NCI-H187 treated with DMSO at 0.1 percent for 48 hours (cell line): ENCODE measurements at places on chromosomes 6 and 20.

GRCh38 chr20:19693508-19693907 lies 64.5 kb upstream of the RIN2 start:
- DNase-seq = no peak

DNA sequence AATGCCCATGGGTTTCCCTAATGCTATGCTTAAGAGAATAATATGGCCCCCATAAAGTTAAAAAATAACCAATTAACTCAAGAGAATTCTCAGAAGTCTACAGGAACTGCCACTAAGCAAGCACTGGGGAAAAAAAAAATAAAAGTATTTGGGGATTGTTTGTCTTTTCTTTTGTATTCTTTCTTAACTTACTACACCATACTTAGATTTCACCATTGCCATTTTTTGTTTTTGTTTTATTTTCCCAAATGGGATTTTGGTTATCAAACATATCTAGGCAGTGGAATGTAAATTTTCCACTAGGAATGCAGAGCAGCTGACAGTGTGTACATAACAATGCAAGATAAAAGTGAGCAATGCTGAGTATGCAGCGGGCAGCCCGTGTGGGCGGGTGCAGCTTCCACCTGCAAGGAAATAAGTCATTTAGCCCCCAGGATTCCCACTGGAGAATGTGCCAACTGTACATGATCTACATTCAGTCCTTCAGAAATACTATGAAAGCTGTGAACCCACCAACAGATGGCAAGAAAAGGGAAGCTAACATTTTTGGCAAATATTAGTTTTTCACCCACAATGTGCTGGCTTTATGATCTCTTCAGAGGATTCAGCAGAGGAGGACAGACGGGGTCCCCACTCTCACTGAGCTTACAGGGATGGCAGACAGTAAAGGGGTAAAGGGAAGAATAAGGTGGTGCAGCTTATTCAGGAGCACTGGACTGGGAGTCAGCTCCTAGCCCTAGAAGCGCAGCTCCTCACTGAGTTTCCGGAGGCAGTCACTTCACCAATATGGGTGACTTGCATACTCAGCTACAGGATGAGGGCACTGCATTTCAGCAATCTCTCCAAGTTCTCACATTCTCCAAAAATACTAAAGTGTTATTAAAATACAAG lies 44.4 kb downstream of the DCDC2 start:
- no peak for DNase-seq

DNA sequence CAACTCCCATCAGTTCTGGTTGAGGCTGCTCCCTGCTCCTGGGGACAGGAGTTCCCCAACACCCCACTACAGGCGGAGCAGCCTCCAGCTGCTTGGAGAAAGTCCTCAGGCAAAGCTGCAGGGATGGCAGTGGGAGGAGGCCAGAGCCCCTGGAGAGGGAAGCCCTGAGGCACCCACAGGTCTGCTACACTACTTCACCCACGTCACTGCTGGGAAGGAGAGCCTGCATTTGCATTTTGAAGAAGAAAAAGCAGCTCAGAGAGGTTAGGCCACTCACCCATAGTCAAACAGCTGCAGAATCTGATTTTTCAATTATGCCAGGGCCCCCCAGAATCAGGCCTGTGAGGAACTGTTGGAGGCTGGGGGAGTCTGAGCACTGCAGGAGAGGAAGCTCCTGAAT lies 17.2 kb downstream of the BFSP1 start:
- DNase-seq = no peak

DNA sequence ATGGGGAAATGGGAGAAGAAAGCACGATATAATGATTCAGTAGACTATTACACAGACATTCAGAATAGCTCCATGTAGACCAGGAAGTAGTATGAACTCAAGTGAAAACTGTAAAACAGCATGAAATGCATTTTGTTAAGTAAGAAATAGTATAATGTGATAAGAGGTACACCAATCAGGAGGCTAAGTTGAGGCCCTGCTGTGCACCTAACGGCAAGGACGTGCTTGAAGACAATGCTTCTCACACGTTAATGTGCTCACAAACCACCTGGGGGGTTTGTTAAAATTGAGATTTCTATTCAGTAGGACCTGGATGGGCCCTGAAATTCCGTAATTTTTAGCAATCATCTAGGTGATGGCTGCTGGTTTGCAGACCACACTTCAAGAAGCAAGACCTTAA lies 178.9 kb upstream of the SULF2 start:
- no peak for DNase-seq

- no peak for DNase-seq
Observed at GRCh38 chr6:43702534-43703440, 15.2 kb upstream of the MRPS18A start.

DNA sequence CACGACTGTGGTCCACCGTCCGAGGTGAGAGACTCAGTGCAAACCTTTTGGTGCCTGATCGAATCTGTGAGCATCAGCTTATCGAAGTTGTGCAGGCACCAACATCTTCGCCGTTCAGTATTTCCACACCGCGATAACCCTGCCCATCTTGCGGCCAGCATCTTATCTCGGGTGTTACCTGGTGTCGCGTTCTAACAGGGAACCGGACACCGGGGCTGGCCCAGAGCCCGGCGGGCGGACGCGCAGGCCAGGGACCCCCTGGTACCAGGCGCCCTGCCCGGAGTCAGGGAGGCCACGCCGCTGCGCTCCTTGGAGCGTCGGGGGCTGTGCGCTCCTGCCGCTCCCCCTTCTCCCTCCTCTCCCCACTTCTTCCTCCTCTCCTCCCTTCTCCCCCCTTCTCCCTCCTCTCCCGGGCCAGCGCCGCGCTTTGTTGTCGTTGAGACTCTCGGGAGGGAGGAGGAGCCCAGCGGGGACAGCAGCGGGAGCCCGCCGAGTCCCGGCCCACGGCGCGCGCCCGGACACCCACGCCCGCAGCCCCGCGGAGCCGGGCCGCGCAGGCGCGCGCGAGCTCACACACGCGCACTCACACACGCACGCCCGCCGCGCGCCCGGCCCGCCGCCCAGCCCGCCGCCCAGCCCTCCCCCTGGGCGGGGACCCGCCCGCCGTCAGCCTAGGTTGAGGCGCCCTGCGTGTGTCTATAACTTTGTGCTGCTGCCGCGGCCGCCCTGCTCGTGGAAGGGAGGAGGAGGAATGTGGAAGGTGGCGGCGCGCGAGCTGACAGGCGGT lies 1.4 kb upstream of the FOXO3 start:
- peak; percentile 59 for DNase-seq
